ENCODE measurements at places on chromosomes 1 and 21.

DNA sequence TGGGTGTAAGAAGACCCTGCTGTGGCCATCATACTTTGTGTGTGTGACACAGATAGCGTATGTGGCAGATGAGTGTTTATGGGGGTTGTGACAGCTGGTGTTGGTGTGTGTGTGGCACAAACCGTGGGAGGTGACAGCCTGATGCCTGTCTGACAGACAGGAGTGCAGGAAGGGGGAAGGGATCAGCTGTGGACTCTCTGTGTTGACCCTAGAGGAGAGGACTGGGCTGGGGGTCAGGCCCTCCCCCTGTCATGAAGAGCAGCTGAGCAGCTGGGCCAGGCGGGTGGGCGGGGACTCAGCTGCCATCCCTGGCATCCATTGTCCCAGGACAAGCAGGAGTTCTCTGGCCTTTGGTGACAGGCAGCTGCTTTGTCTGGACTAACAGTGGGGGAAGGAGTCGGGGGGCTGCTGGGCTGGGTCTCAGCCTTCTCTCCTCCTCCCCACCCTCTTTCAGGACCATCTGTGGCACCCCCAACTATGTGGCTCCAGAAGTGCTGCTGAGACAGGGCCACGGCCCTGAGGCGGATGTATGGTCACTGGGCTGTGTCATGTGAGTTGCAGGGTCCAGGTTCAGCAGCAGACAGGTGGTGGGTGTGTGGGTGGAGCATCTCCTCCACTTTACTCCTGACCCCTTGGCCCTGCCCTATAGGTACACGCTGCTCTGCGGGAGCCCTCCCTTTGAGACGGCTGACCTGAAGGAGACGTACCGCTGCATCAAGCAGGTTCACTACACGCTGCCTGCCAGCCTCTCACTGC lies 2.3 kb downstream of the PLK3 start:
- no peak for DNase-seq

GRCh38 chr1:89201106-89201794 lies 2.5 kb upstream of the GBP4 start:
- DNase-seq, result peak; percentile 5

DNA sequence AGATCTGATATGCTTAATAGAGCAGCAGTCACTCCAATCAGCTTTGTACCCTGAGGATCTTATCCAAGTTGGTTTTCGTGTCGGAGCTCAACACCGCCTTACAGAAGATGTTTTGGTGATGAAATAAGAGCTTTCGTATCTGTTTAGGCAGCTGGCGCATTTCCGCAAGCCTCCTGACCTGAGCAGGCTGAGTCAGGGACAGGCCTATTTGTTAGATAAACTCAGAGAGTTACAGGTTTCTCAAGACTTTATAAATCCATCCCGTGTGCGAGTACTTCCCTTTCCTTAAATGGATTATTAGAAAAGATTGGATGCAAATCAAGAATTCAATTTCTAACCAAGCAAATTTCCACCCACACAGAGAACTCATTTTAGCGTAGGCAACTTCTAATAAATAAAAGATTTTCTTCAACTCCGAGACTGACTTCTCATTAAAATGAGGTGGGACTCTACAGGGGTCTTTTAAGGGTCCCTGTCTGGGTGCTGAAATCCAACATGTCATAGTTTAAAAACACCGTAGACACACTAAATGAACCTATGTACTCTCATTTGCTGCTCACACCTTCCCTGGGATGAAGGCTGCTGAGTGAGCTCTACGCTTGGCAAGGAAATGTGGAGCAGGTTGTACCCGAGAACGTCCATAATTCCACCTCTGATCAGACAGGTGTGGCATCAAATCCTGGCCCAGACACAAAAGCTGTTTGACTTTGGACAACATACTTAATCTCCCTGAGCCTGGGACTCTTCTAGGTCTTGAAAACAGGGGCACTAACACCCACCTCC lies 106.9 kb upstream of the F3 start:
- no peak for DNase-seq

DNA sequence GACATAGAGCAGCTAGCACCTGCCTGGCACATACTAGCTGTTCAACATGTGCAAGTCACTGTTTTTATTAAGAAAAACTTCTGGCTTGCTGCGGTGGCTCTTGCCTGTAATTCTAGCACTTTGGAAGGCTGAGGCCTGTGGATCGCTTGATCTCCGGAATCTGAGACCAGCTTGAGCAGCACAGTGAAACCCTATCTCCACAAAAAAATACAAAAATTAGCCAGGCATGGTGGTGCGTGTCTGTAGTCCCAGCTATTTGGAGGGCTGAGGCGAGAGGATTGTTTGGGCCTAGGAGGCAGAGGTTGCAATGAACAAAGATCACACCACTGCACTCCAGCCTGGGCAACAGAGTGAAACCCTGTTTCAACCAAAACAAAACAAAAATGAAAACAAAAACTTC lies 27.7 kb upstream of the C8B start:
- no peak for DNase-seq

- DNase-seq, result no peak
Measured at GRCh38 chr1:55578646-55579045, 363.5 kb upstream of the USP24 start.

DNA sequence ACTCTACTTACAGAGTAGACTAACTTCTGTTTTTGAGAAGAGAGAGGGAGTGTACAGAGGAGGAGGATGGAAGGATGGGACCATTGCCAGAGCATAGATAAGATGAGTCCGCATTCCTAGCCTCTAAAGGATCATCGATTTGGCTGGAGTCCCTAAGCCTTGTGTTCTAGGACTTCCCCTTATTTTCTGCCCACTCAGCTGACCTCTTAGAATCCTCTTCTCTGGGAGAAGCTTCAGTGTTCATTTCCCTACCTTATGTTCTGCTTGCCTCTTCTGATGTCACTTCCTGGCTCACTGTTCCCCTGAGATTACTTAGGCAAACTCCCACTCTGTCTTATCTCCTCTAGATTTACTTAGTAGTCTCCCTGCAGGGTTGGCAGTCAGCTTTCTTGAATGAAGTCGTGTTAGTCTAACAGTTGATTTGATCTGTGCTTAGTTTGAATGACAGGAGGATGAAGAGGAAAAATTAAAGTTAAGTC lies 156.7 kb downstream of the SYT2 start:
- no peak for DNase-seq

GRCh38 chr1:30719406-30720270 lies 3.7 kb downstream of the MATN1 start:
- DNase-seq, result no peak

- DNase-seq, result peak; percentile 3
Measured at GRCh38 chr1:248243204-248243603, 12.0 kb downstream of the OR2M4 start.

DNA sequence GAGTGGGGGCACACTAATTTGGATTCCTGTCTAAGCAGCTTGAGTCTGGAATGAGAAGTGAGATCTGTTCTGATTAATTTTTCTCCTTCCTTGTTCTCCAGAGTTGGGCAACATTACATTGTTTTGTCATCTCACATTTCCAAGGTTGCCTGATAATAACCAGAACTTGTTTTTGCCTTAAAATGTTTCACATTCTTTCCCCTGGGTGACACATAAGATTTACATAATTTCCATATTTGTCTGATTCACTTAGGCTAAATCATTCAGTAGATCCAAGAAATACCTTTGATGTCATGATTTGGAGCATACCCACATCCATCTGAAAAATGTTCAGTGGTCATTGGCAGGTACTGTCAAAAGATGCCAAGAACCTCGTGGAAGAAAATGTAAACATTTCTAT lies 60.3 kb downstream of the XCL2 start:
- no peak for DNase-seq

GRCh38 chr1:214861615-214862014 lies 220.9 kb upstream of the KCNK2 start:
- DNase-seq, result no peak

DNA sequence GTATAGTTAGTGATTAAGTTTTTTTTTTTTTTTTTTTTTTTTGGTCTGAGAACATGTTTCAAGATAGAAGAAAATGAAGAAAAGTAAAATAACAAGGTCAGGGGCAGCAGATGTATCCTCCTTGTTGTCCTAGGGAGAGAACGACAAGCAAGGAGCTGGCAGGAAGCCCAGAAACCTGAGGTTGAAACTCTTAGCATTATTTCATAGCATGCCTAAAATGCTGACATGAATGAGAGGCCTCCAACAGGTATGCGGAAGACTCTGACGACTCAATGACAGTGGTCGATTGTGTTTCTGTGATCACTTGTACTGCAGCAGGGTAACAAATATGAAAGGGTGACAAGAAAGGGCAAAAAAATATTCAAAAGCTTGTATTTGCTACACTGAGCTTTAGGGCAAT lies 415.9 kb downstream of the PLA2G4A start:
- DNase-seq, result no peak

GRCh38 chr1:196049407-196049806 lies 558.8 kb downstream of the KCNT2 start:
- no peak for DNase-seq

DNA sequence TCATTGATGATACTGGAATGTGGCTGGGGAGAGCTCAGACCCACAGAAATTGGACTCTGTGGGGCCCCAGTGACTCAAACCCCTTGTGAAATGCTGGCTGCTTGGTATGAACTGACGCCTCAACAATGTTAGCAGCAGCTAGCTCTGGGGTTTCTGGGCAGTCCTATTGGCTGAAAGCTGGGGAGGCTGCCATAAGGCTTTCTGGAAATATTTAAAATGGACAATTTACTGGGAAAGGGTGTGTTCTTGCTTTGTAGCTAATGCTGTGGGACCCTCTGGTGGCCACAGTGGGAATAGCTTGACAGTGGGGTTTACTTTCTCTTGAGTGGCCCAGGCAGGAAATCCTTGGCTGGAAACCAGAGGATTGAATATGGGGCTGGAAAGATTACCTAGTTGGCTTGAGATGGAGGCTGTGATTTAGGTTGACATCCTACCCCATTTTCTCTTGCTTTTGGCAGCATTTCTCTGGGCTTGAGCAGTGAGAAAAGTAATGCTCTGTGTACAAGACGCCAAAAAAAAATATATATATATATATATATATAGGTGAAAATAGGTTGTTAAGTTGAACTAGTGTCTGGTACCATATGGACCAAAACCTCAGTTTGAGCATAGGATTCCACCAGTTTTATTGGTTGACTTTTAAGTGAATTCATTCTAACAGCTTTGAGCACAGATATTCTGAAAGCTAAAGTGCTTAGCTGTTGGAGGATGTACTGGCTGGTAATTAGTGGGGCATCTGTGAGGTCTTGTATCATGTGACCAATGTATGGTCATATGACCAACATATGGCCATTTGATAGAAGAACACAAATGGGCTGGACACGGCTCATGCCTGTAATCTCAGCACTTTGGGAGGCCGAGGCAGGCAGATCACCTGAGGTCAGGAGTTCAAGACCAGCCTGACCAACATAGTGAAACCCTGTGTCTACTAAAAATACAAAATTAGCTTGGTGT lies 8.2 kb upstream of the S100A10 start:
- no peak for DNase-seq

DNA sequence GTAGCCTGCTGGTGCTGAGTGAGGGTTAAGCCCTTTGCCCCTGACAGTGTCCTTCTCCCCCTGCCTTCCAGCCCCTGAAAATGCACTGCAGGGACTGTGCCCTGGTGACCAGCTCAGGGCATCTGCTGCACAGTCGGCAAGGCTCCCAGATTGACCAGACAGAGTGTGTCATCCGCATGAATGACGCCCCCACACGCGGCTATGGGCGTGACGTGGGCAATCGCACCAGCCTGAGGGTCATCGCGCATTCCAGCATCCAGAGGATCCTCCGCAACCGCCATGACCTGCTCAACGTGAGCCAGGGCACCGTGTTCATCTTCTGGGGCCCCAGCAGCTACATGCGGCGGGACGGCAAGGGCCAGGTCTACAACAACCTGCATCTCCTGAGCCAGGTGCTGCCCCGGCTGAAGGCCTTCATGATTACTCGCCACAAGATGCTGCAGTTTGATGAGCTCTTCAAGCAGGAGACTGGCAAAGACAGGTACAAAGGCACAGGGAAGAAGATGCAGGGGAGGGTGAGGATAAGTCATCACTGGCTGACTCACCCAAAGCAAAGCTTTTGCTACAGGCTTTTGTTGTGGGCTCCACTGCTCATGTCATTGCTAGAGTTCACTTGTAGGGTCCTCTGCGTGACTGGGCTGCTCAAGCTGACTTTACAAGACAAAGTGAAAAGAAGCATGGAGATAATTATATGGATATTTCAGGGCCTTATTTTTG lies 174.9 kb downstream of the PIGK start:
- no peak for DNase-seq

- no peak for DNase-seq
Measured at GRCh38 chr1:86965012-86965826, 50.8 kb downstream of the HS2ST1 start.

GRCh38 chr21:38178653-38179470 lies 77.9 kb upstream of the KCNJ15 start:
- no peak for DNase-seq

- no peak for DNase-seq
Measured at GRCh38 chr1:227731241-227731677, 3.8 kb downstream of the JMJD4 start.

GRCh38 chr1:84827976-84828375 lies 65.0 kb downstream of the LPAR3 start:
- no peak for DNase-seq

- no peak for DNase-seq
Measured at GRCh38 chr1:189185097-189185496, 1292.6 kb downstream of the BRINP3 start.

GRCh38 chr1:91803847-91804545 lies 82.0 kb downstream of the TGFBR3 start:
- peak; percentile 18 for DNase-seq

GRCh38 chr1:40438391-40439015 lies 11.8 kb upstream of the ZFP69B start:
- no peak for DNase-seq

DNA sequence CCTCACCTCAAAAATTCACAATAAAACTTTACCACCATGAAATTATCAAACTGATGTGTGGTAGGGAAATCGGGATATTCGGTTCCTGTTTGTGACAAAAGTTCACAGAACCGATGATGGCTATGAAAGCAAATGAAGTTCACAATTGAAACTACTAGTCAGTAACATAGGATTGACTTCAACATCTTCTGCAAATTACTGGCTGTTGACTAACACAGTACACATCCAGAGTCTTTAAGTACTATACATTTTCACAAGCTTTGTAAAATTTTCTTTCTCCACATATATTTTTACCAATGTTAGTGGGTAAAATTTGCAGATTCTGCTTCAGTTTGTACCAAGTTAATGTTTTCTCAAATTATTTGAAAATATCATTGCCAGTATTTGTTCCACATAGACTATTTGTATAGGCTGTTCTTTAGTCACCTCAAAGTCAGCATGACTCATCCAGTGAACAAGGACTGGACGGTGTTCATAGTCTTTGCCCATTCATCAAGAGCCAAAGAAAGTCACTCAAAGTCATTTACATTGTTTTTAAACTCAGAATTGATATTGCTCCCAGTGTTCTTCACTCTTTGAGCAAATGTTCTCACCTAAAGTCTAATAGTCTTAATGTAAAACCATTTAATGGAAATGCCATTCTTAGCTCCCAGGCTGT lies 213.4 kb downstream of the USP25 start:
- no peak for DNase-seq

GRCh38 chr1:156417401-156418020 lies 48.5 kb downstream of the RHBG start:
- DNase-seq, result no peak
